ENCODE measurements at places on chromosomes 11 and 22.

DNA sequence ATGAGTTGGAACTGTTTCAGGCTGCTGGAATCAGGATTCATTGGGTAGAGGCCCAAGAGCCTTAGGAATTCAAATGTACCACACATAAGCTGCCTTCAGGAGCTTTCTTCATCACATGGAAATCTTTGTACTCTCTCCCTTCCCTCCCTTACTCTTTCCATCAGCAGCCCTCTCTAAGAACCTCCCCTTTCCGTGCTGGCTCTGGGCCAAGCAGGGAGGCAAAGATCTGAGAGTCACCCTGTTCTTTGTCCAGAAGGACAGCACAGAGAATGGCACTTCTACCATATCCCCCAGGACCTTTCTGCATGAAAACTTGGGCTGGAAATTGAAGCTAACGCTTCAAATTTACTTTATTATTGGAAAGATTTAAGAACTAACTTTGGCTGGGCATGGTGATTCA, 20.7 kb upstream of the TPBGL start:
- no peak for DNase-seq

DNA sequence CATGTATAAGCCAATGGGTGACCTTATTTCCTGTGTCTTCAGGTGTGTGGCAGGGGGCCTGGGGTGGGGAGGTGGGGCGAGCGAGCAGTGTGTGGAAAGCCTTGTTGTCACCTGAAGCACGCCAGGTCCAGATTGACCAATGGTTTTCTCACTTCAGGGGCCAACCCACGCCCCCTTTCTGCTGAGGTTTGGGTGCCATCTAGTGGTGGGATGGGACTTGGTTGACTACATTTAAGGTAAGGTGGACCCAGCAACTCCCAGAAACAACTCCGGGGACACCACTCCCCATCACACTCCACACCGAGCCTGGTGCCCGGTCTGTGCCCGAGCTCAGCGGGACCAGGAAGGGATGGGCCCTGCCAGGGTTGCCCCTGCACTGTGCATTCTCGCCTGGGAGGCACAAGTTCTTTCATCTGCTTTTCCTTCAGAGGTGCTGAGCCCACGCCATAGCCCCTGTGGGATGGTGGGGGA, 40.0 kb downstream of the TPCN2 start:
- peak; percentile 73 for DNase-seq

GRCh38 chr11:100739666-100740065, 52.6 kb downstream of the ARHGAP42 start:
- no peak for DNase-seq

DNA sequence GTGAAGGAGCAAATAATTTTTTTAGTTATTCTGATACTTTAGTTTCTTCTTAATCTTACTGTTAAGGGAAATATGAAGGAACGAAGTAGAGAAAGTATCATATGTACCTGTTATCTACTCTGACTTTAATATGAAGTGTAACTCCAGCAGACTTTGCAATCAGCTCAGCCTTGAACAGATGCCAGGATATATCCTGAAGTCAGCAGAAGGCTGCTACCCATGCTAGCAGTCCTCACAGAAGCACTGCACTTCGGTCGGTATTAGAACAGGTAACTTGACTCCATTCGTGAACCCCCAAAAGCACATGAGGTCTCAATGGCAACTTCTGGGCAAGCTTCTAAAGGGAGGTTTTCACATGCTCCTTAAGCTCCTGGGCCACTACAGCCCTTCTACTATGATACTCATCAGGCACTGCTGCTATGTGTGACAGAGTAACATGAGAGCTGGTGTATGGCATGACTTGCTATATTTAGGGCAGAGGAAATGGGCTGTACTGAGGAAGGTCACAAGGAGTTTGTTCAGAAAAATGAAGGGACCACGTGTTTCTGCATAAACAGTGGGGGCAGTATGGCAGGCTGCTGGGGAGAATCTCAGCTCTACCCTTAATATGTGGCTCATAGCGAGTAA, 344.1 kb downstream of the SOX6 start:
- no peak for DNase-seq

All from mesothelial cell of epicardium (in vitro differentiated cells).